Hepatic stellate cell (primary cell): ENCODE measurements at places on chromosomes 13 and 19.

- no peak for DNase-seq
Observed at GRCh38 chr13:73532987-73533510, 474.2 kb downstream of the KLF5 start.

DNA sequence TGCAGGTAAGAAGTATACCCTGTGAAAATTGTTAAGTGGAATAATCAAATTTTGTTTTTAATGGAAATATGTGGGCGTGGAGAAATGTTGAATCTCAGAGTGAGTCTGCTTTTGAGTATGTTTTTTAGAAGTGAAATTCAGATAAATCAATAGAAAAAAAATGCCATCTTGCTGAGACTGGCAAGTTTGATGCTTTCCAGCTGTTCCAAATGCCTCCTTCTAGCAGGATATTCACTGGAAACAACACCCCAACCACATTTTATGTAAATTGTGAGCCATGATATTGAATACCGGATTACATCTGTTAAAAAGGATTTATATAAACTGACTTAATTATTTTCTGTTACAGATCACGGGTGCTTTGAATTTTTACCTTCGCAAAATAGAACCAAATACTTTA is 115.4 kb downstream of the ITGBL1 start:
- no peak for DNase-seq

- no peak for DNase-seq
Observed at GRCh38 chr13:73913751-73914518, 220.3 kb downstream of the KLF12 start.

GRCh38 chr19:47899335-47899734 is 13.2 kb upstream of the SULT2A1 start:
- no peak for DNase-seq

- DNase-seq = no peak
Observed at GRCh38 chr19:45147835-45148676, 12.7 kb downstream of the NKPD1 start.

DNA sequence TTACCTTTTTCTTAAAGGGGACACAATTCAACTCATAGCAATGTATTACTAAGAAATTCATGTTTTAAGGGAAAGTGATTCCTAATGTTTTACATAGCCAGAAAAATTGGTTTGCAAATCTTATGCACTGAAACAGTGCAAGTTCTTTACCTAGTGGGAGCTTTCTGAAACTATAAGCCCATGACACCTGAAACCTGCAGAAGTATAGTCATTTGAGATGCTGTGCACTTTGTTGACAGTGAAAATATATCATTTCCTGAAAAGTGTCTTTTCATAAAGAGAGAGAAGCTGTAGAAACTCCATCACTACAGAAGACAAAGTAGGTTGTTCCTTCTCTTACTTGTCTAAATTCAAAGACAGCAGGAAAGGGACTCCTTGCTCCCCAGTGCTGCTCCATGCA is 517.1 kb downstream of the LMO7 start:
- no peak for DNase-seq

GRCh38 chr19:3080286-3080685 is 13.9 kb upstream of the GNA11 start:
- no peak for DNase-seq

- no peak for DNase-seq
Observed at GRCh38 chr19:23993440-23993839, 78.8 kb downstream of the ZNF726 start.

GRCh38 chr19:46019270-46019669 is 3.6 kb downstream of the PGLYRP1 start:
- no peak for DNase-seq

DNA sequence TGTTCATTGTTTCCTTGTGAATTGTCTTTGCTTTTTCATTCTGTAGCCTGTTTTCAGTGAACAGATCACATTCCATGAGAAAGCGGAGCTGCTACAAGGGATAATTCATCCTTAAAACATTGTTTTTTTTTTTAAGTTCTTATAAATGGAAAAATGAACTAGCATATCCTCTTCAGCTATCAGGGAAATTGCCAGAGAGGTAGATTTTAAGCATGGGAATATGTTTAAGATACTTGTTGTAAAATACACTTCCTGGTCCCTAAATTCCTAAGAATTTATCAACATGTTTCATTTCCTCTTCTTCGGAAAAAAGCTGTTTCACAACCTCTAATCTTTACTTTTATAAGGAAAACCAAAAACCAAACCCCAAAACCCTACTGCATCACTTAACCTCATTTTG is 238.0 kb downstream of the POSTN start:
- peak; percentile 9 for DNase-seq

DNA sequence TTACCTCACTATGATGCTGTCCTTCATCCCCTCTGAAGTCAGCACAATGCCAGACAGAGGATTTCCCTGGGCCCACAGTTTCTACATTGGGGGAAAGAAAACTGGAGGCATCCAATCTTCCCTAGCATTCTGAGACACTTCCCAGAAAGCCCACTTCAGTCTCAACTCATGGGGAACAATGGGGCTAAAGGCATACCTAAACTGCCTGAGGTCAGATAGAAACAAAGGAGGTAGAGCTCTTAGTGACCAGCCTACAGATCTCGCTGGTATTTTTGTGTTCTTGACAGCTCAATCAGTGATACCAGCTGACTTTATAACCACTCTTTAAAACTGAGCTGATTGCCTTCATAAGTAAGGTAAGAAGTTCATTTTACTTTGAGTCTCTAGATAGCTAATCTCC is 881.0 kb upstream of the GPC6 start:
- no peak for DNase-seq

DNA sequence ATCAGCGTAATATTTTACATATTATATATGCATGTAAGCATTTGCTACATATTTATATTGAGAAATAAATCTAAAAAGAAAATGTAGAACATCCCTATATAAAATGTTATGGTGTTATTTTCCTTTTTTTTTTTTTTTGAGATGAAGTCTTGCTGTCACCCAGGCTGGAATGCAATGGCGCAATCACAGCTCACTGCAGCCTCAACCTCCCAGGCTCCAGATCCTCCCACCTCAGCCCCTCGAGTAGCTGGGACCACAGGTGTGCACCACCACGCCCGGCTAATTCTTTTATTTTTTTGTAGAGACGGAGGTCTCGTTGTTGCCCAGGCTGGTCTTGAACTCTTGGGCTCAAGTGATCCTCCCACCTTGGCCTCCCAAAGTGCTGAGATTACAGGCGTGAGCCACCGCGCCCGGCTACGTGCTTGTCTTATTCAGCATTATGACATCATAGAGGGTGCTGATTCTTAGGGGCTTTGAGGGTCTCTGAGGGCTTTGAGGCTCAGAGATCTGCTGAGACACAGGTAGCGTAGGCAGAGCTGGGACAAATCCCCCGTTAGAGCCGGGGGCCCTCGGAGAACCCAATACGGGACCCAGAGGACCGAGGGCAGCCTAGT is 101.9 kb downstream of the GADD45B start:
- no peak for DNase-seq

- no peak for DNase-seq
Observed at GRCh38 chr13:25979371-25979770, 72.4 kb downstream of the SHISA2 start.
